ENCODE measurements at places on chromosomes 1 and 21.
A peak's percentile ranks its signal among the peaks of the same experiment; 100 is the strongest.

GRCh38 chr21:28761674-28762356, 230.9 kb downstream of the LTN1 start:
- no peak for DNase-seq

DNA sequence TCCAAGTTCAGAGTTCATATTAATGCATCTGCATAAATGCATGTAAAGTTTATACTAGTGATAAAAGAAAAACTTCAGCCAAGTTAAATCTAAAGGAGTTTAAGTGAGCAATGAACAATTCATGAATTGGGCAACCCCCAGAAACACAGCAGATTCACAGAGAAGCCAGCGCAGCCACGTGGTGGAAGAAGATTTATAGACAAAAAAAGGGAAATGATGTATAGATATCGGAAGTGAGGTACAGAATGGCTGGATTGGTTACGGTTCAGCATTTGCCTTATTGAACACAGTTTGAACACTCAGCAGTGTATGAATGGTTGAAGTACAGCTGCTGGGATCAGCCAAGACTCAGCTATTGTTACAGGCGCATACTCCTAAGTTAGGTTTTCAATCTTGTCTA, 5.7 kb downstream of the AK5 start:
- no peak for DNase-seq

DNA sequence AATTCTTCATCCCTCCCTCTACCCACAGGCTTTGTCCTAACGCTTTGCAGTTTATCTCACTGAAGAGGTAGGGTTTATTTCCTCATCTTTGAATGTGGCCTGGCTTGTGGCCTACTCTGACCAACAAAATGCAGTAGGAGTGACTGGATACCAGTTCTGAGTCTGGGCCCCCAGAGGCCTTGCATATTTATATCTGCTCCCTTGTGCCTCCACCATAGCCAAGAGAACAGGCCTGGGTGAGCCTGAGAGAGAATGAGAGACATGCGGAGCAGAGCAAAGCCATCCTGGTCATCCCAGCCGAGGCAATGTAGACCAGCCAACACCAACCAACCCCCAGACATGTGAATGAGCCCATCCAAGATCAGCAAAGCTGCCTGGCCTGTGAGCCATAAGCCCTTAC, 30.3 kb downstream of the SMIM12 start:
- no peak for DNase-seq

GRCh38 chr1:23436520-23437354, 12.2 kb upstream of the TCEA3 start:
- DNase-seq = no peak

DNA sequence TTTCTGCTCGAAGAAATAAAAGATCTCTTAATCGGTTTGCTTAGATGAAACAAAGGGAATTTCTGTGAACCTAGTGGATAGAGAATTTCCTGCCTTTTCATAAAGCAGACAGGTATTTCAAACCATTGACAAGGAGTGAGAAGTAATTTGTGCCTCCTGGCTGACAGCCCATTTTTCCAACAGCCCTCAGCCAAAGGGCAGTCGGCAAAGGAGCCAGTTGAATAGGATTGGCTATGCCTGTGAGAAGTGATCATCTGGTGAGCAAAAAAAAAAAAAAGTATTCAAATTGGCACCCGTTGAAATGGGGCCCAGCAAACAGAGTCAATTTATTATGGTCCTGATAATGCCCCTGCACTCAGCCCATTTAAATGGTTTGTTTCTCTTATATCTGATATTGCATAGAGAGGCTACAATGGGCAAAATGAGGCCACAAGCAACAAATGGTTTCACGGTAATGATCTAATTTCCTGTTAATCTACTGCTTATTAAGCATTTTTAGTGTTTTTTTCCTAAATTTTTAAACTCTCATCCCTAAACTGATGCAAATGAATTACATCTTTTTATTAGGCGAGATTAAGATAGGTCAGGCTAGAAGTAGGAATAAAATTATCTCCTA, 477.5 kb downstream of the NUF2 start:
- no peak for DNase-seq

DNA sequence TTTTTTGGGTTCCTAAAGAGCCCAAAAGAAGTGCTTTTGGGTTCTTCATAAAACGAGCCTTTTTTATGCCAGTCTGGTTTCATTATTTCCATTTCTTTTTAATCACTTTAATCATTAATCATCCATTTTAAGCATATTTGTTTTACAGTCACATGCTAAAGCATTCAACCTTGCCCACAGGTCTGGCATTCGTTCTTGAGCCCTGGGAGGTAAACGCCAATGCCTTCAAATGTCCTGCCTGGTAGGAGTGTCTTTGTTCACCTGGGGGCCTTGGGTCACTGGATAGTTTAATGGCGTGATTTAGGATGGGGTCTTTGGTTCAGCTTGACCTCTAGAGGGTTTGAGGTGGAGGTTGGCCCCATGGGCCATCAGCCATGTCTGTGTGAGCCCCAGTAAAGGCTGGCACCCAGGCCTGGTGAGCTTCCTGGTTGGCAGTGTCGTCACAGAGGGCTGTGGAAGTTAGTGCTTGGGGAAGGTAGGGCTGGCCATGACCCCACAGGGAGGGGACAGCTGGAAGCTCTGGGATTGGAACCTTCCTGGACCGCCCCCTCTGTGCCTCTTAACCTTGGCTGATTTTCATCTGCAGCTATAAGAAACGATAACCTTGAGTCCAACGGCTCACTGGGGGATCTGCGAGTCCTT, 20.2 kb downstream of the C1orf174 start:
- DNase-seq = no peak

DNA sequence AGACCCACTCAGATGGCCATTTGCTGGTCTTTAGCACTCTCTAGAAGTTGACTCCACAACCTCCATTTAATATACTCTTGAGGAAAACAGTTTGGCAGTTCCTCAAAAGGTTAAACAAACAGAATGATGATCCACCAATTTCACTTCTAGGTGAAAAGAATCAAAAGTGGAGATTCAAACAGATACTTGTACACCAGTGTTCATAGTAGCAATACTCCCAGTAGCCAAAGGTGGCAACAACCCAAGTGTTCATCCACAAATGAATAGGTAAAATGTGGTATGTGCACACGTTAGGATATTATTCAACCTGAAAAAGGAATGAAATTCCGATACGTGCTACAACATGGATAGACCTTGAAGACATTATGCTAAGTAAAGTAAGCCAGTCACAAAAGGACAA, 6.3 kb downstream of the PRCC start:
- no peak for DNase-seq

GRCh38 chr1:40575336-40575735, 43.9 kb downstream of the ZNF684 start:
- no peak for DNase-seq

- no peak for DNase-seq
Observed at GRCh38 chr1:200436436-200436835, 26.6 kb upstream of the ZNF281 start.

DNA sequence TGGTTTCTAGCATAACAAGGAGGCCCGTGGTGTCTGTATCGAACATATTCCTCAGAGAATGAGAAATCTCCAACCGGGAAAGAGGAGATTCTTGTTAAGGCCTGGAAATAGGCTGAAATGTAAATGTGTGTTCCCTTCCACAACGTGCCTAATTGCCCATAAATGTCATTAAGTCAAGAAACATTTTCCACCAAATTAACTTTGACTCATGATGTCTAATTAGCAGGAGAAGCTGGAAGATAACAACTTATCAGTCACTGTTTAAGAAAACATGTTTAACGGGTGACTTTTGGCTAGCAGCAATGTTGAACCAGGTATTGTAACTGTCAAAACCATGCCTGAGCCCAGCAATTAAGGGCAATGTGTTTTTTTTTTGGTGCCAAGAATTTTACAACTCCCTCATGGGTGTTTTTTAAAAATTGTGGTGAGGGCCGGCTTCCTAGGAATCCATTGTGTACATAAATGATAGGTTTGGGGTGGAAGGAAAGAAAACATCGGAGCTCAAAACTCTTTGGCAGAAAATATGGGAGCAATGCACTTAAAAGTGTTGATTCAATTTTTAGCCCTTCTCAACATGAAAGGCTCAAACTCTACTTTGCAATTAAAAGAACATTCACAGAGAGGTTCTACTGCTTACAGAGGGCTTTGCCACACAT, 67.0 kb downstream of the OLIG1 start:
- no peak for DNase-seq

DNA sequence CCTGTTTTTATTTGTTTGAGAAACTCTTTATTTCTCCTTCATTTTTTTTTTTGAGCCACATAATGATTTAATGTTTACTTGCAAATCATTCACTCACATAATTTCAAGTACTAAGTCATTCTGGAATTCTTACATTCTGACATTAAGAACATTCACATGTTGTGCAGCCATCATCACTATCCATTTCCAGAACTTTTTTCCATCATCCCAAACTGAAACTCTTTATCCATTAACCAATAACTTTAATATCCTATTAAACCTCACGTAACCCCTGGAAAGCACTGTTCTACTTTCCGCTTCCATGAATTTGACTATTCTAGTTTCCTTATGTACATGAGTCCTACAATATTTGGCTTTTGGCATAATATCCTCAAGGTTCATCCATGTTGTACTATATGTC, 52.5 kb upstream of the TEKT2 start:
- DNase-seq = no peak

- peak; percentile 61 for DNase-seq
Observed at GRCh38 chr1:51324251-51325010, 5.9 kb downstream of the TTC39A start.

DNA sequence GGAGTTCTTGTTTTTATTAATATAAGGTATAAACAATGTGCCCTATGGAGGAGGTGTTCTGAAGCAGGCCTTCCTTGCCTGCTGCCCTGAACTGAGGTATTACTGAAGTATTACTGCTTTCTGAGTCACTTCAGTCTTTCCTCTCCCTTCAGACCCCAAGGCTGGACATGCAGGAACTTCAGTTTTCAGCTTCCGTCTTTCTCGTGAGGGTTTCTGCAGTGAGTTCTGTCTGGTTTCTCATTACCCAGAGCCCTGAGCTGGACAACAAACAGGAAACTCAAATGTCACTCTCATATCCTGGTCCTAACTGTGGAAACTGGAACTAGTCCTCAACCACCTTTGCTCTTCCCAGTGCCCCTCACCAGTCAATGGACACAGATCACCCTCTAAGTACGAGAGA, 46.8 kb downstream of the ELAVL4 start:
- DNase-seq = no peak

DNA sequence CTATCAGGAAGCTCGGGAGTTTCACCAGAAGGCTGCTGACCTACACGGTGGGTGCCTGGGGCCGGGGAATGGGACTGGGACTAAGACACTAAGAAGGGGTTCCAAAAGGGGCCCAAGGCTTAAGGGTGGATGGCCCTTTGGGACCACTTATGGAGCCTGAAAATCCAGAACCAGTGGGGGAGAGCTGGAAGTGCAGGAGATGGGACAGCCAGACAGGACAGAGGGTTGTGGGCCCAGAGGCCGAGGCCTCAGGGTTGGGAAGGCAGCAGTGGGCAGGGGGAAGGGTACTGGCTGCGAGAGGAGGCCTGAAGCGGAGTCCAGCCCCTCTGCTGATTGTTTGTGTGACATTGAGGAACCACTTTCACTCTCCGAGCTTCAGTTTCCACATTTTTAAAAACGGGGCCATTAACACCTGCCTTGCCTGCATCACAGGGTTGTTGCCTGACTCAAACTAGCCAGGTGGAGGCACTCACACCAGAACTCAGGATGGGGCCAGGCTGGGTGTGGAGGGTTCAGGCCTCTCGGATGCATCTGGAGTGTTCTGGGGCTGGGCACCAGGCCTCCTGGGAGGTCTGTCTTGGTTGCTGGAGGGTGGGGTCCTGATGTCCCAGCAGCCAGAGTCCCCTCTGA, 3.0 kb downstream of the TTC24 start:
- no peak for DNase-seq

DNA sequence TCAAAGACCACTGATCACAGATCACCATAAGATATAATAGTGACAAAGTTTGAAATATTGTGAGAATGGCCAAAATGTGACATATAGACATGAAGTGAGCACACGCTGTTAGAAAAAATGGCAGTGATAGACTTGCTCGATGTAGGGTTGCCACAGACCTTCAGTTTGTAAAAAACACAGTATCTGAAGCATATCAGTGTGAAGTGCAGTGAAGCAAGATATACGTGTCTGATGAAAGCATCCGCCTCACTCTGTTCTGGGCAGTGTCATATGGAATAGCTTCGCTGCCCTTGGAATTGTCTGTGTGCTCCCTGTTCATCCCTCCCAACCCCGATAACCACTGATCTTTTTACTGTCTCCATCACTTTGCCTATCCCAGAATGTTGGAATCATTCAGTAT, 50.7 kb downstream of the GALNT2 start:
- DNase-seq = no peak
